Mesenchymal stem cell (in vitro differentiated cells and primary cell): ENCODE measurements at places on chromosomes 2 and 18.

DNA sequence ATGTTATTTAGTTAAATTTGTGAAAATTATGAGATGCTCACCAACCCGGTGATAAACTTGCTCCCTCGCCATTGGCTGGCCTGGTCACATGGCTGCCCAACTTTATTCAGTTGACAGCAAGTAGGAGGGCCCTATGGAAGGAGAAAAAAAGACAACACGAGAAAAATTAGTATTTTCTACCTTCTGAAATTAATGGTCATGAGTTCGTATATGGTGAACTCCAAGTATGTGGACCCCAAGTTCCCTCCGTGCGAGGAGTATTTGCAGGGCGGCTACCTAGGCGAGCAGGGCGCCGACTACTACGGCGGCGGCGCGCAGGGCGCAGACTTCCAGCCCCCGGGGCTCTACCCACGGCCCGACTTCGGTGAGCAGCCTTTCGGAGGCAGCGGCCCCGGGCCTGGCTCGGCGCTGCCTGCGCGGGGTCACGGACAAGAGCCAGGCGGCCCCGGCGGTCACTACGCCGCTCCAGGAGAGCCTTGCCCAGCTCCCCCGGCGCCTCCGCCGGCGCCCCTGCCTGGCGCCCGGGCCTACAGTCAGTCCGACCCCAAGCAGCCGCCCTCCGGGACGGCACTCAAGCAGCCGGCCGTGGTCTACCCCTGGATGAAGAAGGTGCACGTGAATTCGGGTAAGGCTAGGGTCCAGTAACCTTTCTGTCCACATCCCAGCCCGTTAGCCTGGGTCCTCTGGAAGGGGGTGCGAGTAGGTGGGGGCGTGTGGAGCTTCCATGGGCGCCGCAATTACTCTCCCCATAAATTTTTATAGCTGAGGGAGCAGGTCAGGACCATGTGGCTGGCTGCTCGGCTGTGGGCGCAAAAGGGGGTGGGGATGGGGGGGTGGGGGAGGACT, at the start of gene HOXD4:
Gene HOXD4, plus strand, starts transcription at position 109 of the 846 bp plus-strand sequence. Its CDS starts 84 bp downstream, at position 193.
- no peak for DNase-seq

- DNase-seq = peak; percentile 50
These were observed 114.0 kb downstream of the STPG4 start for GRCh38 chr2:47041063-47041462.

DNA sequence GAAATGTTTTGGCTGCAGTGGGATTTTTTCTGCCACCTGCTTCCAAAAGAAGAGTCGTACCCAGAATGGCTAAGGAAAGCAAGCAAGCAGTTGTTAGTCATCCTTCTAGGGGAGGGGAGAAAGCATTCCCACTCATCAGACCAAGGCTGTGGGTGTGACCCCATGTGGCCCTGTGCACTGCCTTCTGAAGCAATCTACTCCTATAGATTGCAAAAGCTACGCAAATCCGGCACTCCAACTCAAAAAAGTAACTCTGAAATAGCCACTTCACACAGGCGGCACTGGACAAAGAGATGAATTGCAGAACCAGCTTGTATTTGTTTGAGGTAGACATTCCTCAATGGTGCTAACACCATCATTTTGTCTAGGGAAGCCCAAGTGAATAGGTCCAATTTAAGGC, 44.3 kb downstream of the ST3GAL5 start:
- DNase-seq = peak; percentile 26

- no peak for DNase-seq
These were observed 28.6 kb downstream of the ITM2C start for GRCh38 chr2:230893338-230893737.

DNA sequence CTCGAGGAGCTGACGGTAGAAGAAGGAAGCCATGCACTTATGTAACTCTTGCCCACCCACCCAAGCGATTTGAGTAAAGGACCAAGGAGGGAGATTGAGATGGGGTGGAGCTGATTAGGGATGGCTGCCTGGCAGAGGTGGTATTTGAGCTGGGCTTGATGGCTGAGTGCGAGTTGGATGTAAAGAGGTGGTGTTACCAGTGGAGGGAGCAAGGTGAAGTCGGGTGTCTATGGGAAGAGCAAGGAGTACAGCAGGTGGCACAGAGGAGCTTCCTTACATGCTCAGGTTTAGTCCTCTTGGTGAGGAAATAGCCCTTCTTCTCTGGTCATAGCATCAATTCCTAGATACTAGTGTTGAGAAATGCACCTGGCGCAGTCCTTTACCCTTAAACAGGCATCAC, 294.2 kb upstream of the SKOR2 start:
- DNase-seq = no peak

DNA sequence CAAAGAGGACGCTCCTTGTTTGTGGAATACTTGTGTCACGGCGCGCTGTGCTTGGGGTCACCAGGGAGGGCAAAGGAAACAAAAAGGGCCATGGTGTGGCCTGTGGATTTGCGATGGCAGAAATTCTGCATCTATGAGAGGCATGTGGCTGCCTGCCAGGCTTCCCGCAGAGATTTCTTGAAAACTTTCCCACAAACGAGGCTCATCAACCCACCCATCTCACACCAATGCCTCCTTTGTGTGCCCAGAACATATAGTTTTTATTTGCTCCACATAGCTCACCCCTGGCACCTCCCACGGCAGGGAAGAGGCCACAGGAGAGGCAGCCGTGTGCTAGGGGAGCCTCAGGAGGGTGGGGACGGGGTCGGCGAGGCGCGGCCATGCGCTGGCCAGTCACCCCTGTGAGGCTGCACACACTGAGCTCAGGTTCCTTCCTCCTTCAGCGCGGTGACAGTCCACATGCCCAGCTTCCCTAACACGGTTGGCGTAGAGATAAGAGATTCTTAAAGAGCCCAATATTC, 100.3 kb downstream of the MBP start:
- no peak for DNase-seq

GRCh38 chr2:221969087-221969829, 329.5 kb downstream of the PAX3 start:
- peak; percentile 55 for DNase-seq

GRCh38 chr2:204946892-204947291, 401.6 kb downstream of the PARD3B start:
- DNase-seq = no peak

GRCh38 chr18:60021556-60021955, 121.8 kb downstream of the PMAIP1 start:
- no peak for DNase-seq

GRCh38 chr18:58861353-58861752, 3.3 kb upstream of the ZNF532 start:
- no peak for DNase-seq

DNA sequence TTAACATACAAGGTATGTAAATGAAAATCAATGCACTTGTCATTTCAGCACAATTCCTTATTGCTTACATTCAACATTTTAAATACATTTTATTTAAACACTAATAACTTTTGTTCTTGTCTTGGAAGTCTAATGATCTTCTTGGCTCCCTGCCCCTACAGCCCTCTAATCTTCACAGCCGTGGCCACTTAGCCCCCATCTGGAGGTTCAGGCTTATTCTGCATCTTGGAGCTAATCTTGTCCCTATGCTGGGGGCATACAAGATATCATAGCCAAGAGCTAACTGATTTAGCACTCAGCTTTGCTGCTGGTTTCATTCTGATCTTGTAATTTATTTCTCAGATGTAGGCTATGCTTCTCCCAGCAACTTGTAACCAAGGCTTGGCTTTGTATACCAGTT, 140.8 kb downstream of the TMEFF2 start:
- DNase-seq = no peak

- DNase-seq = no peak
These were observed 3.7 kb downstream of the MBOAT2 start for GRCh38 chr2:8999797-9000196.

GRCh38 chr2:191933307-191934105, 86.6 kb upstream of the CAVIN2 start:
- DNase-seq = peak; percentile 65

GRCh38 chr2:24363301-24363700, 3.0 kb upstream of the ITSN2 start:
- no peak for DNase-seq

GRCh38 chr2:98504381-98505109, 59.9 kb downstream of the INPP4A start:
- no peak for DNase-seq

- DNase-seq = no peak
These were observed 1.7 kb upstream of the THOC1 start for GRCh38 chr18:269480-270095.

DNA sequence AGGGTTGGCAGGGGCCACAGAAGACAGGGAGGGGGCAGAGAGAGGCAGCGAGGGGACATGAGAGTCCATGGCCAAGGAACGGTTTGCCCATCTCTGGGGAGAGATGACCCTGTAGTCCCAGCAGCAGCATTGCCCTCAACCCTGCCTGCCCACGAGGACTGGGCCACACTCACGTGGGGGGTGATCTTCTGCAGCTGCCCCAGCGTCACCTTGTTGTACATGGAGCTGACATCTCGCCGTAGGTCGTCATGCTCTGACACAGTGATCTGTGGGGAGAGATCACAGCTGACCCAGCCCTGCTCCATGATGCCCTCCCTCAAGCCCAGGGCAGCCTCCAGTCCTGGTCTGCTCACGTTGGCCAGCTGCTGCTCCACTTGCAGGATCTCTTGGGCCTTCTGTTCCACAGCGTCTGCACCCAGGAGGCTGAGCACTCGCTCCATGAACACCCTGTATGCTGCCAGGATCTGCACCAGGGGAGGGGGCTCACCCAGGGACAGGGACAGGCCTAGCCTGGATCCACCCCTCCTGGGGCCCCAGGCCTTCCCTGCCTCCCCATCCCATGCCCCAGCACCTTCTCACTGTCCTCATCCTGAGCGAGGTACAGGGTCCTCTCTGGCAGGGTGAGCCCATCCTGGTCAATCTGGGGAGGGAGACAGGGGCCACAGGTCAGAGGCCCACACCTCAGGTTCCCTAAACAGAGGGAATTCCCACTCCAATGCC, 2.8 kb downstream of the ECEL1 start:
- DNase-seq = no peak

- no peak for DNase-seq
These were observed 191.3 kb downstream of the MYO3B start for GRCh38 chr2:170369228-170369627.

DNA sequence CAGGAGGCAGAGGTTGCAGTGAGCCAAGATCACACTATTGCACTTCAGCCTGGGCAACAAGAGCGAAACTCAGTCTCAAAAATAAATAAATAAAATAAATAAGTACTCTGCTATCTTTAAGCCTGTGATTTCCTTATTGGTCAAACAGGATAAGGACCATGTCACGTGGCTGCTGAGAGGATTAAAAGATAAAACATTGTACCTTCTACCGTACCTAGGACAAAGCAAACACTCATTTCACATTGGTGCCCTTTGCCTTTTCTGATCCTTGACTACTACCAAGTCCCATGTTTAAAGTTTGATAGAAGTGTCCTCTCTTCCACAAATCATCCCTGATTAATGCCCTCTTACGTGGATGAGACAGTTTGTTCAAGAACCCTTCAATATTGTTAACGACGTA, 120.2 kb upstream of the TFCP2L1 start:
- no peak for DNase-seq

DNA sequence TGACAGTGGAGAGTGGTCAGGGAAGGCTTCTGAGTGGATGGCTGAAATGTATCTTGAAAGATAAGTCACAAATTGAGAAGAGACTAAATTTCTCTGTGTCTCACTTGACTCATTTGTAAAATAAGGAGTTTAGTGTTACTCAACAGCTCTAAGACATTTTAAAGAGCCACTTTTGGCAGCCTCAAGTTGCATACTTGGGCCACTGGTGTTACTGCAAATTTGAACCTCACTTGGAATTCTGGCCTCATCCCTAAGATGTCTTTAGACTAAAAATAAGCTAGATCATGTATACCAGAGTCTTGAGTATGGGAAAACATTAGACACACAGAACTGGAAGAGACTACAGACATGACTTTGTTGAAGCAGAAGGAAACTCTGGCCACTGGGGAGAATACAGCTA, 4.5 kb upstream of the MTLN start:
- no peak for DNase-seq

DNA sequence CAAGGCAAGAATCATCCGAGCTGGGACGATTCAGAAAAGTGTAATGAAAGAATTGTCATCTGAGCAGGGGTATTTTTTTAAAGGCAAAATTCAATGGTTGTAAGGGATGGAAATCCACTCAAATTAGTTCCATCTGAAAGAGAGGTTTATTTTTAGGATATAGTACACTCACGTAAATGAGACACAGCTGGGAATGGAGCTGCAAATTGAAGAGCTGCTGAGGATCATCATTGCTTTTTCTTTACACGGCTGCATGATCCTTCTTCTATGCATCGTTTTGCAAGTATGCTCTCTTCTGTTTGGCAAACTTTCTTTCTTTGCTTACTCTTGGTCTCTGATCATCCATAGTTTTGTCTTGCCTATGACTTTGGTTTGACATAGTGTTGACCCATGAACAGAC, 27.4 kb upstream of the CUL3 start:
- no peak for DNase-seq

- peak; percentile 49 for DNase-seq
These were observed 90.2 kb downstream of the EHD3 start for GRCh38 chr2:31324016-31324633.

DNA sequence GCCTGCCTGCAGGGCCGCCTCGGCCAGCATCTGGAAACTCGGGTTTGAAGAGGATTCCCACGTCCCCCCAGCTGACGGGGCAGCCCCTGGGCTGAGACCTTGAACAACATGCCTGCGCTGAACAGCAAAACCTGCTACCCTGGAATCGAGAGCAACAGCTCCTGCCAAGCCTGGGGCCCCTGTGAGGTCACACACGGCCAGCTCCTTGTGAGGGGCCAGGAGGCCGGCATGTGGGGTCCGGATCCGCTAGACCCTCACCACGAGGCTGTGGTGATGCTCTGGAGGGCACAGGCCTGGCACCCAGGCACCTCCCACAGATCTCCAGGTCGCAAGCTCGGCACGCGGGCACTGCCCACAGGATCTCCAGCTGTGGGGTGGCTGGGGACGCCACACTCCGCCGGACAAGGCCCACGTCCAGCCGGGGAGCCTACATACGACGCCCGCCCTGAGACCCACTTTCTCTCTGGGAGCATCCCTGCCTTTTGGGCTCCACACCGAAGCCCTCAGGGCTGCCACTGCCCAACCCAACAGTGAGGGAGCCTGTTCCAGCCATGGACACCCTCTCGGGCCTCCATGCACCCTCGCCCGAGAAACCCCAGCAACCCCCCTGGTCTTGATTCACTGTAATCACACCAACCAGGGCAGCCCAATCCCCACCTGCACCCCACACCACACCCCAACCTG, 34.1 kb downstream of the SLC66A2 start:
- DNase-seq = no peak

DNA sequence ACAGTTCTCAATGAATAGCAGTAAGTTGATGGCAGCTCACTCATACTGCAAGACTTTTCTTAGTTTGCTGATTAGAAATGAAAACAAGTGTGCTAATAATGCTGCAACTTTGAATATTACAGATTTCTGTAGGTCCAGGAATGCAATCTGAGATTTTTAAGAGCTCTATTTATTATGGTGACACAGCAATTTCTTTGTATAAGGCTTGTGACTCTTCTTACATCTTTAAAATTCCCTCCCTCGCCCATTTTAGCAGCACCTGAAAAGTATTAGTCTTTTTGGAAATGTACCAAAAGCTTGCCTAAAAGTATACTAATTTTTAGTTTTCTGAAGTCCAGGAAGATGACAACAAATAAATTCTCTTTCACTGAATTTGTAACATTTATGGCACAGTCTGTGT, 4.4 kb upstream of the HTR2B start:
- DNase-seq = no peak
